NCI-H526 (cell line): ENCODE measurements at places on chromosomes 2 and 18.

DNA sequence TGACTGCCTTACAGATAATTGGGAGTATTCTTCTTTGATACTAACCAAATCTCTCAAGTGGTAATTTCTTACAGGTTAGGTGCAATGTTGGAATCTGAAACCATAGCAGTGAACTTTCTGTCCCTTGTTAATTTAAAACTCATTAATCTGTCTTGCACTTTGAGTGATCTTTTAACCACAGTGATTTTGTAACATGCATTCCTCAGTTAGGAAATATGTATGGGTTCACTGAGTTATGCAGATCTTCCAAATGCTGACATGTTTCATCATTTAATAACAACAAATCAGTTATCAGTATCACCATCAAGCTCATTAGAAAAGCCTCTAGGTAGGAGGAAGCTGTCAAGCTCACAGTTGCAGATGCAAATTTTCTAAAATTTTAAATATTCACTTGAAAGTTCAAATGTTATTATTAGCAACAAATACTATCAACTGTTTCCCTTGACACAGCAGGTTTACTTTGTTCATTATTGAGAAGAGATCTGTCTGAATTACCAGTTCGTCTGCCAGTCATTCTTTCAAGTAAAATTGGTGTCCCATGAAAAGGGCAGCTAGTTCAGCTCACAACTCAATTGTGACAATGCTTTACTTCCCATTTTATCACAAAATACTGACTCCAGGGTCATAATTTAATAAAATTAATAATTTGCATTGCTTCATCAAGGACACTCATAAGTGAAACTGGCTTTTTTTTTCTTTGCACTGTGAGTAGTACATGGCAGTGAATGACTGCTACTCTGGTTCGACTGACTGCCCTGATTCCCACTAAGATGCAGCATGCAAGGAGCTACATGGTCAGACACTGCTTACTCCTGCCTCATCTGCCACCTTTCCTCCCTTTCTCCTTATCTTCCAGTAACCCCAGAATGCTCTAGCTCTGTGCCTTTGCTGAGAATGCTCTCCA lies 31.6 kb downstream of the SUCLG1 start:
- DNase-seq: no peak

DNA sequence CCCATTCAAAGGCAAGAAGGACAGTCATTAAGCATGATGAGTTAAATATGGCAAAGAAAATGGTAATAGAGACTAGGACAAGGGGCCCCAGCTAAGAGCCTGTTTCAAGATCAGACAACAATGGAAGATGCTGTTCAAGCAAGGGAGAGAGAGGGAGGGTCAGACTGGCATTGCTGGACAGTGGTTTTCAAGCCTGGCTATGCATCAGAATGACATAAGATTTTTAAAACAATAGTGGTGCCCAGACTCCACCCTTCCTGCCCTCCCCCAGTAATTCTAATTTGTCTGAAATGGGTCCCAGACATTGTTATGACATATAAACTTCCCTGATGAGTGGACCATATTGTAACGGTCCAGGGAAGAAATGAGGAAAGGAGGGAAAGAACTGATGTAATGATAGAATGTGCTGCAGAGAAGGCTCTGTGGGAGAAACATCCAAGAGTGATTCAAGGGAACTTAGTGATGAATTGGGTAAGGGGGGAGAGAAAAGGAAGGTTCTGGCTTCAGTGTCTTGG lies 112.9 kb upstream of the TRIB2 start:
- DNase-seq: no peak

DNA sequence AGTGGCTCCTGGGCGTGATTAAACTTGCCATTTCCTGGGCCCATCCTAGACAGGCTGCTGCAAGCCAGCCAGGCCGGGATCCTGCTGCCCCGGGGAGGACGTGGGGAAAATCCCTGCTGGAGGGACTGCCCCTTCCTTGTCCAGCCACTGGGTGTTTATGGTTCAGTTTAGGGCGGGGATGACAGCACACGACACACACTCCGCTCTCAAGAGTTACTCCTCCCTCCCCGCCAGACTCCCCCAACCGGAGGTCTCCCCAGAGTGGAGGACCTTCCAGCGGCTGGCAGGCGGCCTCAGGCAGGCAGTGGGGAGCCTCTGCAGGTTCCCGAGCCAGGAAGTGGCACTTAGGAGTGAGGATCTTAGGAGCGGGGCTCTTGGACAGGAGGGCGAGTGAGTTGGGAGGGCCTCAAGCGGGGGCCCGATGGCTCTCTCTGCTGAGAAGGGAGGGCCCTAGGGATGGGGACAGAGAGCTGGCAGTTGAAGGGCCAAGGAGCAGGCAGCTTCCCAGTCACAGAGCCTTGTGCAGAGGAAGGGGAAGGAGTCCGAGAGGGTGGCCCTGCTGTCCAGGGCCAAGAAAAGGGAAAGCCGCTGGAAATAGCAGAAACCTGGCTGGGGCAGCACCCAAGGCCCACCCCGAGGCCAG lies 5.7 kb upstream of the GPR35 start:
- DNase-seq: no peak

- DNase-seq: peak; percentile 29
These were observed 78.9 kb downstream of the MAP4K4 start for GRCh38 chr2:101776172-101777043.

- no peak for DNase-seq
These were observed 18.3 kb upstream of the NEDD4L start for GRCh38 chr18:58025733-58026132.

- DNase-seq: peak; percentile 90
These were observed 88.7 kb upstream of the CXCR4 start for GRCh38 chr2:136206613-136207012.

- no peak for DNase-seq
These were observed 198.7 kb downstream of the MYCN start for GRCh38 chr2:16138811-16139662.

GRCh38 chr2:215461836-215462532 lies 26.1 kb upstream of the FN1 start:
- DNase-seq: no peak

GRCh38 chr18:70659036-70659925 lies 370.4 kb downstream of the SOCS6 start:
- no peak for DNase-seq

GRCh38 chr2:43318791-43319190 lies 92.4 kb upstream of the ZFP36L2 start:
- DNase-seq: no peak

GRCh38 chr18:7741640-7742039 lies 174.5 kb downstream of the PTPRM start:
- no peak for DNase-seq
